ENCODE measurements at places on chromosomes 7 and 10. TPM values are rescaled to one million over a fixed set of nuclear protein-coding genes. Genes with fewer than 3 reads are reported as not detected.

Gene CPN1
- not detected for total RNA-seq

Gene PRSS1
- total RNA-seq: not detected

- no peaks in the 10 kb centered on the region for H3K27me3 ChIP-seq
- DNase-seq: no peak
- no peaks in the 10 kb centered on the region for H3K36me3 ChIP-seq
Measured at GRCh38 chr7:105723572-105723971, 142.3 kb upstream of the EFCAB10 start.

GRCh38 chr7:139674341-139674740, 103.5 kb downstream of the HIPK2 start:
- H3K36me3 ChIP-seq: no peaks in the 10 kb centered on the region
- H3K4me3 ChIP-seq: no peak overlapping the region
- H3K27me3 ChIP-seq: no peaks in the 10 kb centered on the region
- no peak for DNase-seq
- peaks cover 35% of the 10 kb centered on the region for H3K4me1 ChIP-seq
